H1 (cell line): ENCODE measurements at places on chromosomes 7 and 10. TPM values are rescaled to one million over a fixed set of nuclear protein-coding genes. Genes with fewer than 3 reads are reported as not detected.

NRCAM gene
- 3.8 and 4.3 TPM in 2 replicates for total RNA-seq

FAM25G gene
- not detected in 2 replicates for total RNA-seq

GRCh38 chr10:90862908-90863514, 5.2 kb upstream of the HTR7 start:
- no peak for DNase-seq
- H3K4me3 ChIP-seq = no peak overlapping the region
- no peaks in the 10 kb centered on the region for H3K27me3 ChIP-seq
- no peak overlapping the region for H3K27ac ChIP-seq
- H3K4me1 ChIP-seq = no peaks in the 10 kb centered on the region; the same call in 1 of the 2 replicates
- no peaks in the 10 kb centered on the region for H3K36me3 ChIP-seq

GRCh38 chr10:16581202-16581601, 59.5 kb upstream of the C1QL3 start:
- H3K4me3 ChIP-seq = no peak overlapping the region
- H3K27ac ChIP-seq = no peak overlapping the region
- H3K36me3 ChIP-seq = no peaks in the 10 kb centered on the region
- no peaks in the 10 kb centered on the region for H3K4me1 ChIP-seq

DNA sequence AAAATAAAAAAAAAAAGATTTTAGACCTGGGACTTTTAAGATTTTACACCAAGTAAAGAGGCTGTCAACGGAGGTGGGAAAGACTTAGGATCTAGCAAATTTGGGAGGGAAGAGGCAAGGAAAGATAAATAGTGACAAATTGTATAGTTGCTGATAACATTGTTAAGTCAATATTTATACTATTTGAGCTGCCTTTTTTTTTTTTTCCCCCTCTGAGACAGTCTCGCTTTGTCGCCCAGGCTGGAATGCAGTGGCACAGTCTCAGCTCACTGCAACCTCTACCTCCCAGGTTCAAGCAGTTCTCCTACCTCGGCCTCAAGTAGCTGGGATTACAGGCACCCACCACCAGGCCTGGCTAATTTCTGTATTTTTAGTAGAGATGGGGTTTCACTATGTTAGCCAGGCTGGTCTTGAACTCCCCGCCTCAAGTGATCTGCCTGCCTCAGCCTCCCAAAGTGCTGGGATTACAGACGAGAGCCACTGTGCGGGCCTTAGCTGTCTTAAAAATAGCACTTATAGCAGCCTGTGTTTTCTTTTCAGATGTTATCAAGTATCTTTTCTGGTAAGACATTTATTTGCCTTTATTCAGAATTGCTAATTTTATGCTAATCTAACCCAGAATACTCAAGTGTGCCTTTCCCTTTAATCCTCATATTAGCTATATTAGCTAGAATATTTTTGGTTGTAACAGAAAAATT, 94.5 kb downstream of the MMRN2 start:
- no peaks in the 10 kb centered on the region for H3K36me3 ChIP-seq
- no peaks in the 10 kb centered on the region for H3K27me3 ChIP-seq
- H3K4me1 ChIP-seq = peaks cover 23% of the 10 kb centered on the region
- no peak overlapping the region for H3K4me3 ChIP-seq

DNA sequence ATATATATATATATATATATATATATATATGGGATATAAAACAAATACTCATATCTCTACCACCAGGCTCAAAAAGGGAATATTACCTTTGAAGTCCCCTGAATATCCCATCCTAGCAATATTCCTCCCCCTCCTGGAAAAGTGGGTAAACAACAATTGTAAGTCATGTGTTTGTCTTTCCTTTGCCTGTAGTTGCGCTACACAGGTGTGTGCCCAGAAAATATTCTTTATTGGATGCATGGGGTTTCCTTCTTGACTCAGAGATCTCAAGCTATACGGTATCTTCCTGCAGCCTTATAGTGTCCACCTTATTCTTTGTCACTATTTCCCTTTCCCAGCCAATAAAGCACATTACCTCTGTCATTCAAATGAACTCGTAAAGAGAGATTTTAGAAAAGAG, 54.2 kb downstream of the MET start:
- no peaks in the 10 kb centered on the region for H3K4me1 ChIP-seq
- no peak overlapping the region for H3K4me3 ChIP-seq
- H3K36me3 ChIP-seq = no peaks in the 10 kb centered on the region
- no peak overlapping the region for H3K27ac ChIP-seq

DNA sequence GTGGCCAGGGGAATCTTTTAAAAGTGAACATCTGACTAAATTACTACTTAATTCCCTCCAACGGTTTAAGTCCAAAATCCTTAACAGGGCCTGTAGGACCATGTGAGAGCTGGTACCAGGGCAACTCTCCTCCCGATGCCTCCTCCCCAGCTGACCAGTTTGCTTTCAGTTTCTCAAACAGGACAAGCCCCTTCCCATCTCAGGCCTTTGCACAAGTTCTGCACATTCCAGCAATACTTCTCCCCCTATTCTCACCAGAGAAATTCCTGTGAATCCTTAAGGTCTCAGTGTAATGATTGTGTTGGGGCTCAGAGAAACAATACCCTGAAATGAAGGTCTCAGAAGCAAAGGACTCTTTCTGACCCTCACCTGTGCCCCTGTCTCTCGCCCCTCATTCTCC, 8.0 kb upstream of the CALHM1 start:
- H3K27me3 ChIP-seq = no peaks in the 10 kb centered on the region
- H3K4me3 ChIP-seq = no peak overlapping the region
- H3K4me1 ChIP-seq = no peaks in the 10 kb centered on the region
- no peak for DNase-seq
- no peak overlapping the region for H3K27ac ChIP-seq
- H3K36me3 ChIP-seq = no peaks in the 10 kb centered on the region

TES gene
- total RNA-seq = 32.2 and 36.3 TPM in 2 replicates
